ENCODE measurements at places on chromosomes 2 and 18.

- no peak for DNase-seq
These were observed 25.1 kb downstream of the DGKD start for GRCh38 chr2:233379441-233379840.

DNA sequence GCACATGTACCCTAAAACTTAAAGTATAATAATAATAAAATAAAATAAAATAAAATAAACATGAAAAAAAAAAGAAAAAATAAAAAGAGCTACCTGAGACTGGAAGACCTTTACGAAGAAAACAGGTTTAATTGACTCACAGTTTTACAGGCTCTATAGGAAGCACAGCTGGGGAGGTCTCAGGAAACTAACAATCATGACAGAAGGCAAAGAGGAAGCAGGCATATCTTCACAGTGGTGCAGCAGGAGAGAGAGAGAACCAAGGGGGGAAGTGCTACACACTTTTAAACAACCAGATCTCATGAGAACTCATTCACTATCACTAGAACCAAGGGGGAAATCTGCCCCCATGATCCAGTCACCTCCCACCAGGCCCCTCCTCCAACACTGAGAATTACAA is 379.3 kb upstream of the VWC2L start:
- no peak for DNase-seq

GRCh38 chr2:25808006-25808383 is 70.3 kb downstream of the ASXL2 start:
- DNase-seq: no peak

GRCh38 chr2:6111781-6112261 is 419.6 kb downstream of the SOX11 start:
- DNase-seq: no peak

DNA sequence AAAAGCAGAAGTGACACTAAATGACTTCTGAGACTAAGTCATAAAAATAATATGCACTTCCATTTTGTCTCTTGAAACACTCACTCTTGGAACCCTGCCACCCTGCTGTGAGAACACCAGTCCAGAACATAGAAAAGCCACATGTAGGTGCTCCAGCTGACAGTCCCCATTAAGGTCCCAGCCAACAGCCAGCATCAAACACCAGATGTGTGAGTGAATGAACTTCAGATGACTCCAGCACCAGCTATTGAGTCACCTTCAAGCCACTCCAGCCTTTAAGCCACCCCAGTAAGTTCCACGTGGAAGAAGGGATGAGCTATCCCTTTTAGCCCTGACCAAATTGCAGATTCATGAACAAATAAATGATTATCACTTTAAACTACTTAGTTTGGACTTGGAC is 31.5 kb upstream of the LGALSL start:
- DNase-seq: no peak

DNA sequence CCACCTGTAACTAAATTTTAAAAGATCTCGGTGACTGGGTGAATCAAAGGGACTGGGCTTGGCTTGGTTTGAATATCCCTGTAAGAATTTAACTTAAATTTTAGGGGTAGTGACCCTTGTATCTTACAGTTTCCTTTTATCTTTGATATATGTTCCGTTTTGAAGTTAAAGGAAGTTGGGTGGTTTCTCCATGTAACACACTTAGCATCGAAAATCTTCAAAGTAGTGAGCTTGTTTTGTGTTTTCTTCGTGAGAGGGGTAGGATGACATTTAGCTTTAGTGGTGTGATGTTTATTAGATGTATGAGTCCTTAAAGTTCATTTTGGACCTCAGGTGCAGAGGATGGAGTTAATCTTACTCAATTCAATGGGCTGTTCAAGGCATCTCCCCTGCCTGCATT is 1.6 kb downstream of the WDR7 start:
- no peak for DNase-seq

GRCh38 chr2:100425107-100425506 is 7.6 kb upstream of the CHST10 start:
- no peak for DNase-seq

DNA sequence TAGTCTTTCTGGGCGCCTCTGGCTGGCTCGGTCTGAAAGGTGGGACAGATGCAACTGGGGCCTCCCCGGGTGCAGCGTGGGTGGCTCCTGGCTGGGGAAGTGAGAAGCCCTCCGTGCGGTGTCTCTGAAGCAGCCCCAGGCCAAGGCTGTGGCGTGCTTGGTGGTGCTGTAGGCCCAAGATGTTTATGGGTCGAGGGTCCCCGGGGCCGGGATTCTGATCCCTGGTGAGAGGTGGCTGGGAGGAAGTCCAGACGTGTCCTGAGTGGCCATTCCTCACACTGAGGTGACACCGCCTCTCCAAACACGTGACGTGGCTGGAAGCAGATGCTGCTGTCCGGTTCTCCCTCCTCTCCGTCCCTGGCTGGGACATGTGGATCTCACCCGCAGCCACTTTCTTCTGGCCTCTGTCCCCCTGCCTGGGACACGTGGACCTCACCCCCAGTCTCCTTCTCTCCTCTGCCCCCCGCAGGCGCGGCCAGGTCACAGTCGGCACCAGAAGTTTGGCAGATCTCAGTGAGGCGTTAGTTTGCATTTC is 12.6 kb downstream of the RTP5 start:
- peak; percentile 24 for DNase-seq

DNA sequence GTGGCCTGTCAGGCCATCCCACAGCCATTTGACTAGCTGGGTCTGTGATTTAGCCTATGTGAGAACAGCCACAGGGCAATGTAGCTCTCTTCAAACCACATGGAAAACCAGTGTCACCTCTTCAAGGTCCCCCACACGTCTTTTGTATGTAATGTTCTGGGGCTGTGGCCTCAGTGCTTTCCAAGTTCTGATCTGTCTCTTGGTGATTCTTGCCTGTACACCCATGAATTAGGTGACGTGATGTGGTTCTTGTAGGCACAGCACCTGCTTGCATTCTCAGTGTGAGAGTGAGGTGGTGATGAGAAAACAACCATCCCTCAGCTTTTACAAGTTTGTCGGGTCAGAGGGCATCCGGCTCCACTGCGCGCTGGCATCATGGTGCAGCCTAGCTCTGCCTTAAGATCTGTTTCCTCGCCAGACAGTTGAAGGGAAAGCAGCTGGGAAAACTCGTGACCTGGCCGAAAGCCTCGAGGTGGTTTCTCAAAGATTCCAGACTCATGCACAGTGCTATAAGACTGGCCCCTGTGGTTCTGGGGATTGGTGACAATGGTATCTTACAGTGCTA is 125.8 kb downstream of the TANC1 start:
- no peak for DNase-seq

- no peak for DNase-seq
These were observed 170.9 kb downstream of the ZNF521 start for GRCh38 chr18:25180973-25181548.

GRCh38 chr2:10520926-10521325 is 72.8 kb upstream of the ODC1 start:
- DNase-seq: no peak

- no peak for DNase-seq
These were observed 62.1 kb downstream of the LRRTM1 start for GRCh38 chr2:80242355-80242910.

- no peak for DNase-seq
These were observed 57.7 kb downstream of the METTL4 start for GRCh38 chr18:2513616-2514015.

DNA sequence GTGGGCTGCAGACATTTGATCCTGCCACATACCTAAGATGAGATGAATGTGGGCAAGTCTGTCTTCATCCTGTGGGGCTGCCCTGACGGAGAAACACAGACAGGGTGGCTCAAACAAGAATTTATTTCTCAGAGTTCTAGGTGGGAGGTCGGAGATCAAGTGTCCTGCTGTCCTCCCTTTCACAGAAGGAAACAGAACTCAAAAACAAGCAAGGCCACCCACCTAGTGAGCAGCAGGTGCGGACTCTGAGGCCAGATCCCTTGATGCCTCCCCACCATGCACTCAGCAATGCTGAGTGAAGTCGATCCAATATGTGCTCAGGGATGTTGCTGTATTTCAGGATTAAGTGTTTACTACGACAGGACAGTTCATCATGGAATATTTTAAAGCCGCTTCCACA is 63.0 kb upstream of the SNTG2 start:
- DNase-seq: no peak

DNA sequence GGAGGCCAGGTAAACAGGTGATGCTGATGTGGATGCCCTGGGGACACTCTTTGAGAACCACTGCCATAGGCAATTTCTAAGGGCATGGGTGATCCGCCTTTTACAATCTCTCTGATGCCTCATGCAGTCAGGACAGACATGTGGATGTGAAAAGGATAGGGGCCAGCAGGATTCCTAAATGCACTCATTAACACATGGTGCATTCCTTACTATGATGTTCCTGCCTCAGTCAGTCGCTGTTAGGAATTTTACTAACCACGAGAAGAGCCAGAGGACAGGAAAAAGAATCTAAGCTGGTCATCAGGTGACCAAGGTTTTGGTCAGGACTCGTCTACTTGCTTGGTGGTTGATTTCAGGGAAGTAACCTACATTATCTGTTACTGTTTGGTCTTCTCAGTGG is 191.0 kb downstream of the ARL4C start:
- no peak for DNase-seq

- DNase-seq: no peak
These were observed 99.7 kb downstream of the PLEKHM3 start for GRCh38 chr2:207925601-207926000.

DNA sequence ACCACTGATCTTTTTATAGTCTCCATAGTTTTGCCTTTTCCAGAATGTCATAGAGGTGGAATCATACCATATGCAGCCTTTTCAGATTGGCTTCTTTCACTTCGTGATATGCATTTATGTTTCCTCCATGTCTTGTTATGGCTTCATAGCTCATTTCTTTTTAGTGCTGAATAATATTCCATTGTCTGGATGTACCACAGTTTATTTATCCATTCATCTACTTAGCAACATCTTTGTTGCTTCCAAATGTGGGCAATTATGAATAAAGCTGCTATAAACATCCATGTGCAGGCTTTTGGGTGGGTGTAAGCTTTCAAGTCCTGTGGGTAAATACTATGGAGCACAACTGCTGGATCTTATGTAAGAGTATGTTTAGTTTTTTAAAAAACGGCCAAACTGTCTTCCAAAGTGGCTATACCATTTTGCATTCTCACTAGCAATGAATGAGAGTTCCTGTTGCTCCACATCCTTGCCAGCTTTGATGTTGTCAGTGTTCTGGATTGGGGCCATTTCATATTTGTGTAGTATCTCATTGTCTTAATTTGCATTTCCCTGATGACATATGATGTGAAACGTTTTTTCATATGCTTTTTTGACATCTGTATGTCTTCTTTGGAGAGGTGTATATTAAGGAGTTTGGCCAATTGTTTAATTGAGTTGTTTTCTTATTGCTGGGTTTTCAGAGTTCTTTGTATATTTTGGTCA is 20.6 kb downstream of the STPG4 start:
- DNase-seq: no peak

DNA sequence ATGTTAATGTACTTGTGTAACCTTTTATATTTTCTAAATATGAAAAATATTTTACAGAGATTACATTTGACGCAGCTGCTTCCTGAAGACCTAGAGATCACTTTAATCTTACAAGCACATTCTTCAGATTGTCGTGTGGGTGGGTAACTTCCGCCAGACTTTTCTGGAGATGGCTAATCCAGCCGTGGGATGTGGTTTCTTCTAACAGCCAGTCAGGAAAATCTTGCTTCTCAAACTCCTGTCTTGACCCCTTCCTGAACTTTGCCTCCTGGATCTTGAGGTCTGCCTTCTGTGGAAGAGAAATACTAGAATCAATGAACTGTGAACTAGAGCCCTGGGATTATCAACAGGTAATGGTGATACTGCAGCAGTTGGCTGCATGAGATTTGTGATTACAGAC is 401.6 kb upstream of the TNP1 start:
- DNase-seq: no peak

- no peak for DNase-seq
These were observed 17.9 kb downstream of the B3GNT7 start for GRCh38 chr2:231413456-231413855.

- no peak for DNase-seq
These were observed 703.8 kb upstream of the RAB6C start for GRCh38 chr2:129275706-129276105.

- no peak for DNase-seq
These were observed 45.4 kb downstream of the LIMS1 start for GRCh38 chr2:108579623-108580022.

GRCh38 chr2:139917690-139918384 is 1137.6 kb upstream of the NXPH2 start:
- no peak for DNase-seq

GRCh38 chr18:46754661-46755292 is 2.1 kb downstream of the ST8SIA5 start:
- DNase-seq: no peak

DNA sequence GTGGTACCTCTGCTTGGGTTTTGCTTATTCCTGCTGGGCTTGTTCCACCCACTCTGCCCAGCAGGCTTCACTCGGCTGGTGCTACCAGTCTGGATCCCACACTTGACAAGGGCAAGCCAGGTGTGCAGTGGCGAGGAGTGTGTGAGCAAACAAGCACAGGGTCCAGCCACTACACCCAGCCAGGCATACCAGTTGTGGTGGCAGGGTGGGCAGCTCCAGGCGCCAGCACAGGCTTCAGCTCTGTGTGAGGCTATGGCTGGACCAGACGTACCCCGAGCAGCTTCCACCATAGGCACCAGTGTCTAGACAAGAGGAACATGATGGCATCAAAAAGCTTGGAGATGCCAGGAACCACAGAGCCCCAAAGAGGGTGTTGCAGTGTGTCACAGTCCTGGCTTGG is 93.1 kb upstream of the GALNT5 start:
- DNase-seq: no peak

GRCh38 chr2:144414324-144414845 is 105.5 kb downstream of the ZEB2 start:
- DNase-seq: no peak

DNA sequence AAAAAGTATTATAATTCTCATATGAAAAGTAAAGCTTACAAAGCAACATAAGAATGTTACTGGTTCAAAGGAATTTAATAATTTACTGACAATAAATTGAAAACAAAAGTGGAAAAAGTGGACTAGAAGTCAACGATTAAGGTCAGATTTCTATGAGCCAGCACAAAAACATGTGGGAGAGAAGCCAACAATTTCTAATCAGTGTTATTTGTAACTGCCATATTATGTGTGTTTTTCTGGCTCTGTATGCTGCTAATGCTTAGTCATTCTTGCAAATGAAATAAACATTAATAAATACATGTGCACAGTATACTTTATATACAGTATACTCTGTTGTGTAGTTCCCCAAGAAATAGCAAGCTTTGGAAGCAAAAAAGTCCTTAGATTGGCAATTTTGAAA is 301.3 kb upstream of the RGPD4 start:
- DNase-seq: no peak

DNA sequence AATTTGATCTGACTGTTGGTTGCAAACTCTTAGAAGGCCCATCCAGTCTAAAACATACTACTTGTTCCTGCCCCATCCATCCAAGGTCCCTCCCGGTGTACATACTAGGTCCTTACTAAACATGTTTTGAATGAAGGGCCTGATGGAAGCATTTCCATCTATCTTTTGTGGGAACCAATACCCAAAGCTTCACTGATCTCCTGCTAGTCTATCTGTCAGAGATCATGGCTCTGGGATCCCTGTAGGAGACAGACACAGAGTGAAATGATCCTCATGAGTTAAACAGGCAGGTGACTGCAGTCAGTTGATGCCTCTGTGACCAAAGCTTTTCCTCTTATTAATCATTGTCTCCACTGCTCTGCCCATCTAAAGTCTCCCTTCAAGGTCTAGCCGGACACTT is 115.0 kb downstream of the ST6GAL2 start:
- no peak for DNase-seq

Data from NCI-H1694 treated with DMSO at 0.1 percent for 48 hours (cell line).